Putamen (tissue), 1 donor: ENCODE measurements at places on chromosomes 6 and 20.

DNA sequence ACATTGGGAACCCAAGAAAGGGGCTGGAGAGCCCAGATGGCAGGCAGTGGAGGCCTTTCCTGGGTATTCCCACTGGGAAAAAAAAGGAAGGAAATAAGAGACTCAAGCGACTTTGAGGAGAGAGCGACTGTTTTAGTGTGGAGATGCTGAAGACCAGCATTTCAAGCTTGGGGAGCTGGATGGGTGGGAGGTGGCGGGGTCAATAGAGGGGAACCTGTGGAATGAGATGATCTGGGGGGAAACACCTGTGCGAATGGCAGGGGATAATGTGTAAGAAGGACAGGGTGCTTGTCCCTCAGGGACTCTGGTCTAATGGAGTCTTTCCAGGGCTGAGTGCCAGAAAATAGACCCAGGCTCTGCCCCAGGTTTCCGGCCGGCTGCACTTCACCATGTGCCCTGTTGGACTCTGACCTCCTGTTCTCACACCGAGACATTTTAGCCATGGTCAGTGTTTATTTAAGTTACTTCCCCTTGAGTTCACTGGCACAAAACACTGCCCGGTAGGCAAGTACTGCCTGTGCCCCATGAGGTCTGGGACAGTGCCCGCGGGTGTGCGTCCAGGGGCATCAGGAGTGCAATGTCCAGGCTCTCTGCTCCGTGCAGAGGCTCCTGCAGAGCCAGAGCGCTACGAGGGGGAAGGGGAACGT, 50.4 kb upstream of the NKX2-2 start:
- peak; percentile 35 for DNase-seq

DNA sequence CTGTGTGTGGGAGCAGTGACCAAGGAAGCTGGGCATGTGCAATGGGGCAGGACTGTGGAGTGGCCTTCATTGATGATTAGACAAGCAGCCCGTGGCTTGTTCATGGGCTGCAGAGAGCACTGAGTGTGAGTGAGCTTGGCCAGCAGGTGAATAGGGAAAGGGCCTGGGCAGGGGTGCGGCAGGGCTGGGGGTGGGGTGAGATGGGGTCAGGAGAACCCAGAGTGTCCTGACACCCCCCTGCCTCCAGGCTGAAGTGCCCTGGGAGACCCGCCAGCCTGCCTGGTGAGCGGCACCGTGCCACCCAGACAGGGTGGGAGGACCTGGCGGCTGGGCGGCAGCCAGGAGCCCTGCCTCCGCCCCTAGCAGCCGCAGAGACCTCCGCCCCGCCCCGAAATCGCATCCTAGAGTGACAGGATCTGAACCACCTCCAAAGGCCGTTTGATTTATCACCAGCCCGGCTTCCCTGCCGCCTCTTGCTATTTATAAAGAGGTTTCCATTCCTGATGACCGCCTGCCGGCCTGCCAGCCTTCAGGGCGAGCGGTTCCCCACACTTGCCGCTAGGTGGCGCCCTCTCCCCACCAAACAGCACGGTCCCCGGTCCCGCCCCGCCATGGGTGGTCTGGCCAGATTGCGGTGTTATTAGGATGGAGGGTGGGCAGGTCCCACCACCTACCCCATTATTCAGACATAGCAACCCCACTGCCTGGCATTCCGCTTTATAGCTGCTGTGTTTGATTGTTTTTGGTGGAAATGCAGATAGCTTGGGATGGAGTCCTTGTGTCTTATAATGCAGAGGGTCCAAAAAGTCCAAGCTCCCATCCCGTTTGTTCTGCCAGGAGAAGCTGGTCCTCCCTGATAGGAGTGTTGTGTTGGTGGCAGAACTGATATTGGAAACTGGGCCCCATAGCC, 3.5 kb downstream of the MYLK2 start:
- DNase-seq, result peak; percentile 46

GRCh38 chr6:127219869-127220268, 46.8 kb upstream of the RNF146 start:
- DNase-seq, result no peak

DNA sequence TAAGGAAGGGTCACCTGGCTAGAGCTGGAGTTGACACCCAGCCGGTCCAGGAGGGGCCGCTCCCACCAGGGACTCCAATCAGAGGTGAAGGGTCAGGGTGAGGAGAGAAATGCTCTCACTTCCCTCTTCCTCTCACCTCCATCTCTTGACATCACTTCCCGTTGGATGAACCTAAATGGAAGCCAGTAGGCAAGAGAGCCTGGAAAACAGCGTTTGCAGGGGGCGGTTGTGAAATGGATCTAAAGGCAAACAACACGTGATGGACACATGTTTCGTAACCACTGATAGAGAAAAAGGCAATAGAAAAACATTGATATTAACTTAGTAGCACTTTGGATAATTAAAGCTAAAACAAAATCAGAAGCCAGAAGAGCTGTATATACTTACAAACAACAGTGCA, 105.6 kb upstream of the FOXA2 start:
- DNase-seq, result no peak

GRCh38 chr20:59403261-59403961, 103.0 kb downstream of the EDN3 start:
- peak; percentile 14 for DNase-seq

- peak; percentile 71 for DNase-seq
Observed at GRCh38 chr20:17701826-17702225, 2.1 kb downstream of the BANF2 start.

GRCh38 chr6:43730634-43731033, 39.4 kb upstream of the VEGFA start:
- DNase-seq, result no peak

DNA sequence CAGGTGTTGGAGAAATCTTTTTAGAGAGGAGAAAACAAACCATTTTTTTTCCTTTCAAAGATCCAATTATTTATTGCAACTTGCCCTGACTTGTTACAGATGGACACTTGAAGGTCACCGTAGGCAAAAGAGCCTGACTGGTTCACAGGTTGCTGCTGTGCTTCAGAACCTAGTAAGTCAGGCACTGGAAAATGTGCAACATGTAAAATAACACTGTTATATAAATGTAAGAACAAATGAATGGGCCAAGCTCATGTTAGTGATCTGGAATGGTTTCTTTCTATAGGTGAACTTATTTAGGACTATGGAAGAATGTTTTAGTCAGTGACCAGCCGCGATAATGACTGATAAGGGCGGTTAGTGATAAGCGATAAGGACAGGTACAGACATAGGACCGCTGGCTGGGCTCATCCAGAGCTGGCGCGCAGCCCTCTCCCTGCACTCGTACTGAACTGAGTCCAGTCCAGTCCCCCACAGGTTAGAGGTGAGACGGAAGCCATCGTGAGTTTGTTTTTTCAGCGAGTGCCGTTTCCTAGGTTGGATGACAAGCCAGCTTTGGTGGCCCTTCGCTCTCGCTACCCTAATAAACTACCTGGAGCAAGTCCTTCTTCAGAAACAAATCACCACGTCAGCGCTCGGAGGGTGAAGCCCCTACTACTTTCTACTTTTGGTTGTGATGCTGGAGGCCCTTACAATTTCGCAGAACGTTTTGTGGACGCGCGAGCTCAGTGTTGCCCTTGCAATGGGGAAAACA, 94.4 kb upstream of the PRDM1 start:
- no peak for DNase-seq

GRCh38 chr6:47203266-47203937, 106.3 kb downstream of the TNFRSF21 start:
- no peak for DNase-seq

GRCh38 chr20:8474027-8474668, 342.1 kb downstream of the PLCB1 start:
- DNase-seq, result no peak

- no peak for DNase-seq
Observed at GRCh38 chr6:393391-394221, 2.1 kb downstream of the IRF4 start.

DNA sequence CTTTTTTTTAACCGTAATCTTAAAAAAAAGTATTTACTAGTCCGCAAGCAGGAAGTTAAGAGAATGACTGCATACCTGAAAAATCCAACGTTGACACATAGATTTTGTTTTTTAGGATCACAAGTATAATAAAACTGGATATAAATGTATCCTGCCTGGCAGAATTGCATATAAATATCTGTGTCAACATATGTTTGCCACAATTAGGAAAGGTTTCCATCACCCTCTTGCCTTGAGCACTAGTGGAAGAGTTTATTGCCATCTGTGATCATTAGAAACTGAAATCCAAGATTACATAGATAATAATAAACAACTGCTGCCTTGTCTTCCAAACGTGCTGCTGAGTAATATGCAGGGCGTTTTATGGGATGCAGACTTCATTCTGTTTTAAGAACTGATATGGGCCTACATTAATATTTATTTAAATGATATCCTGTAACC, 27.9 kb downstream of the PLEKHG1 start:
- no peak for DNase-seq

DNA sequence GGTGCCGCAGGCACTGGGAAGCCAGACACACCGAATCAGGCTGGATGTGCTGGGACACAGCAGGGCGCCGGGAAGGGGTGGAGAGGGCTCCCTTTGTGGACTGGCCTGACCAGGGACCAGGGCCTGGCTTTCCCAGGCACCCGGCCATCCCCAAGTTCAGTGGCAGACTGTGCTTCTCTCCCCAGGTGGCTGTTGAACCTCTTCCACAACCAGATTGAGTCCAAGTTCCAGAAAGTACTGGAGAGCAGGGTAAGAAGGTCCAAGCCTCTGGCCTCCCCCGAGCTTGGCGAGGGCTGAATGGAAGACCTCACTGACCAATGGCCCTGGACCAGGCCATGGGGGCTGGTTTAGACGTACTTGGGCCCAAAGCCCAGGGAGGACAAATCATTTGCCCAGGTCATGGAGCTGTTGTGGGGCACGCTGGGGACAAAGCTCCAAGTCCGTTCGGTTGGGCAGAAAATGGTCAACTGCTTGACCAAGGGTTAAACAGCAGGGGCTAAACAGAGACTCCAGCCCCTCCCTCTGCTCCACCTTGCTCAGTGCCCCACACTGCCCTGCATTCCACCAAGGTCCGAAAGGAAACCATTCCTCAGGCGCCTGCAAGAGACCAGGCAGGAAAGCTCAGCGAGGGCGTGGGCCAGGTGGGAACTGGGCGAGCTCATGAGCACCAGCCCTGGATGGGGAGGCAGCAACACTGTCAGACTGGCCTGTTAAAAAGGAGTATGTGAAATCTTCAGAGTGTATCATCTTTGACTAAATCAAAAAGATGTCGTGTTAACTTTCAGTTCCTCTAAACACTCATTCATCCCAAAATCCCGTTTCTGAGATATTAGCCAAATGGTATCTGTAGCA, 9.1 kb downstream of the LBP start:
- peak; percentile 57 for DNase-seq

GRCh38 chr20:57698116-57698866, 11.5 kb downstream of the PMEPA1 start:
- DNase-seq, result no peak
